ENCODE measurements at places on chromosomes 16 and 17.

GRCh38 chr16:27210174-27210573 is 6.8 kb downstream of the KDM8 start:
- DNase-seq, result no peak

- no peak for DNase-seq
Measured at GRCh38 chr17:27958708-27959381, 65.7 kb upstream of the LYRM9 start.

GRCh38 chr16:49491771-49492761 is 118.5 kb downstream of the C16orf78 start:
- no peak for DNase-seq

GRCh38 chr17:36212272-36212605 is 1.4 kb downstream of the CCL4L2 start:
- no peak for DNase-seq

- no peak for DNase-seq
Measured at GRCh38 chr17:52776234-52776633, 617.7 kb upstream of the CA10 start.

DNA sequence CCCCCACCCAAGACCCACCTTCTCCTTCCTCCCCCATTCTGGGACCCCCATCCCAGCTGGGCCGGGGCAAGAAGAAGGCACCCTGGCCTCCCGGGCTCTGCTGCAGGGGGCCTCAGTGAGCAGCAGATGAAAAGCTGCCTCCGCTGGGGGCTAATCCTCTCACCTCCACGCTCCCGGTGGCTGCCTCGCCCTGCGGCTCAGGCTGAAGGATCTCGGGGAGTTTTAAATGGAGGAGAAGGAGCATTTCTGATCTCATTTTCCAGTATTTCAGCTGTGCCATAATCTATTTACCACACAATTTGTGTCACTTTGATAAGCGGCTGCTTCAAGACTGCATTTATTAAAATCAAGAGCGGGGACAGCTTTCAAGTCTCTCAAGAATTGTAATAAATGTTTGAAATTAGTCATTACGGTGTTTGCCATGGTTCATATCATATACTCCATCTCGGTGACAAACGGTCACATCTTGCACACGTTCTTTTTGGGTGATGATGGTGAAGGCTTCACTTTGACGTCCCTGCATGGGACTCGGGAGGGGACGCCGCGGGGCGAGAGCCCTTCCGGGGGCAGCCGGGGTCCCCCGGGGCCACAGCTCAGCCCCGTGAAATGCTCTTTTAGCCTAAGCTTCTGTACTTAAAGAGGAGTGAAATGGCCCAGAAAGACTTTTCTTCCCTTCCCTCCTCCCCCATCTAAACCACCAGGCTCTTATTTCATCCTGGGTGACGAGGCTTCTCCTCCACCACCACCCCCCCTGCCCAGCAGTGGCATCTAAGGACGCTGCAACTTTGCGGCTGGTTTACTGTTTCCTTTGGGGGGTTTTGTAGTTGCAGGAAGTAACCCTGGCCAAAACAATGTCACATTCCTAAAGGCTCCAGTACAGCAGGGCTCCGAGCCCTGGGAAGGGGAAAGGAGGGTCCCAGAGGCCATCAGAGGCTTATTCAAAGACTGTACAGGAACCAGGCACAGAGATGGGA is 313.1 kb upstream of the TNRC6C start:
- no peak for DNase-seq

- no peak for DNase-seq
Measured at GRCh38 chr17:40551879-40552768, 13.1 kb downstream of the CCR7 start.

GRCh38 chr16:68696514-68696913 is 40.6 kb upstream of the CDH1 start:
- DNase-seq, result no peak

DNA sequence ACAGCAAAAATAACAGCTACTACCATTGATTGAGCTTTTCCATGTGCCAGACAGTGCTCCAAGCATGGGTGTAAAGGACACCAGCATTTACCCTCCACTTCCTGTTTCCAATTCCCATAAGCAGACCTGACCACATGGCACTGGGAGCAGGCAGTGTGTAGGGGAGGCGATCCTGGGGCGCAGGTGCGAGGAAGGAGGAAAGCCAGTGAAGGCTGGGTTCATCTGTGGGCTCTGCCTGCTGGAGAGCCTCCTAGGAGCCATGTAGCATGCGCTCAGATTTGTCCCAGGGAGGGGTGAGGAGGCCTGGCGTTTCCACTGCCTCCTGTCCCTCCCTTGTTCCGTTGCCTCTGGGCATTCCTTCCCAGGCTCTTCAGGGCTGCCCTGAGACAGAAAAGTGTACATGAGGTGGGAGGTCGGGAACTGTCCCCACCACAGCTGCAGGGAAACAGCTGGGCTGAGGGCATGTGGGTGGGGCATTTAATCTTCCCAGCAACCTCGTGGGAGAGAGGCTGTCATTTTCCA is 56.6 kb downstream of the SNX20 start:
- no peak for DNase-seq

DNA sequence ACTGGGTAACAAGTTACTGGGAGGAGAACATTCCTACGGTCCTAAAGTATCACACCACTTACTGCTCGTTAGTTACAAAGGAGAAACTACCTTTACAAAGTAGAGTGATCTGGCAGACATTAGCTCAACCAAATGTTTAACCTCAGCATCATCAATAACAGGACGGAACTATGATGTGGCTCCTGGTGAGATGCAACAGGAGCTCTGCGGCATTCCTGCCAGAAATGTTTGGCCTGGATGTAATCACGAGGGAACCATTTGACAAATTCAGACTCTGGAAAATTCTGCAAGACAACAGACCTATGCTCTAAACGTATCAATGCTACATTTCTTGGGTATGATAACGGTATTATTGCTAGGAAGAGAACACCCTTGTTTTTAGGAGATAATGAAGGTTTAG is 80.4 kb downstream of the MRM3 start:
- DNase-seq, result no peak

- DNase-seq, result no peak
Measured at GRCh38 chr16:3623642-3624041, 12.2 kb upstream of the SLX4 start.

- DNase-seq, result no peak
Measured at GRCh38 chr17:50956409-50956749, 90.2 kb upstream of the TOB1 start.
